ENCODE measurements at places on chromosomes 16 and 17.

DNA sequence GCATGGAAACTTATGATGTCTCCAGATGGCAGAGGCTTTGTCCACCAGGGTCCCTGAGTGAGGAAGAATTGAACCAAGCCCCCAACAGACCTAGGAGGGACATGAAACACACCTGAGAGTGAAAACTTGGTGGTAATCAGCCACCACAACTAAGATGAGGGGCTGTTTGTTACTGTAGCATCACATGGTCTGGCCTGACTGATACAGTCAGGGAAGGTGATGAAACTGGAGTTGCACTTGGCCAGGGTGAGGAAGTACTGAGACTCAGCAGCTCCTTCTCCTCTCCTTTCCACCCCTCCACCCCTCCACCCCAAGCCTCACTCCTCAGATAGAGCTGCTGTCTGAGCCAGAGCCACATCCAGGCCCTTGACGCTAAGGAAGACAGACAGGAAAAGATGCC is 37.2 kb downstream of the C16orf82 start:
- no peak for DNase-seq

DNA sequence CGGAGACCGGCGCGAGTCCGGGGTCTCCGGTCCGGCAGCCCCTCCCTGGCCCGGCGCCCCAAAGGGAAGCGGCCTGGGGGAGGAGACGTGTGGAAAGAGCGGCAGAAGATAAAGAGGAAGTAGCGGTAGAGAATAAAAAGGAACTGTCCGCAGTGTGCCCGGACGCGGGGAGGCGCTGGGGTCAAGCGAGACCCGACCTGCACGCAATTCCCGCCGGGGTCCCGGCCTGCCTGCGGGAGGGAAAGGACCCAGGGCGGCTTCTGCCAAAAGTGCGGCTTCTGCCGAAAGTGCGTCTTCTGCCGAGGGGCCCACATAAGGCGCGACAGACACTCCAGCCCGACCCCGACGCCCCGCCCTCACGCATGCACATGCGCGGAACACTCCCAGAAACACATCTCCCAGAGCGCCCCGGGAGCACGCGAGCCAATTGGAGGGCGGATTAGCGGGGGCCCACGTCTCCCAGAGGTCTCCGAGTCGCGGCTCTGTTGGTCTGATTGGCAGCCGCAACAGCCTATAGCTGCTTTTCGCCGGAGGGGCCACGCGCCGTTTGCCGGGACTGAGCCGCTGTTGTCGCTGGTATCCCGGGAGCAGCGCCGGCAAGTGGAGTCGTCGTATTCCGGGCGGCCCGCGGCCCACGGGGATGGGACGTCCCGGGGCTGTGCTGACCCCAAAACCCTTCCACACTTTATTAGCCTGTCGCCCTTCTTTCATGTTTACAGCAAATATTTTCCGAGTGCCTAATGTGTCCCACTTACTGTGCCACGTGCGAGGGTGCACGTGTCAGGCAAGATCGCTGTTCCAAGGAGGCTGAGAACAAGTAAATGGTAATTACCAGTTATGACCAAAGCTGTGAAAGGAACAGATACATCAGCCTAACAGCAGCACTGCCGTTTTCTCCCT is 8.0 kb upstream of the MEFV start:
- DNase-seq, result peak; percentile 92

GRCh38 chr17:35618628-35619027 is 31.5 kb downstream of the AP2B1 start:
- no peak for DNase-seq

DNA sequence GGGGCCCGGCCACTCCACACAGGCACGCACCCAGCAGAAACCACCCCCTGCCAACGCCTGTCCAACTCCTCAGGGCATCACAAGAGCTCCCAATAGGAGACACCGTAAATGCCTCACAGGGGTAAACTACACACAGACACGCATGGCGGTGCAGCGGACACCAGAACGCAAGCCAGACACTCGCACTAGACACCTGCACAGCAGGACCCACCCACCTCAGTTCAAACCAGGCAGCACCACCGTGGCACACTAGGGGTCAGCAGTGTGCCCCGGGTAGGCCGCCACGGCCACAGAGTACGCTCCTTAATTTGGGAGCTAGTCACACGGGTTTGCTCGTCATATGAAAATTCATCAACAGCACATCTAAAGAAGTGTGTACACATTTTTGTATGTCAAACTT is 3.4 kb downstream of the SLC38A10 start:
- peak; percentile 48 for DNase-seq

DNA sequence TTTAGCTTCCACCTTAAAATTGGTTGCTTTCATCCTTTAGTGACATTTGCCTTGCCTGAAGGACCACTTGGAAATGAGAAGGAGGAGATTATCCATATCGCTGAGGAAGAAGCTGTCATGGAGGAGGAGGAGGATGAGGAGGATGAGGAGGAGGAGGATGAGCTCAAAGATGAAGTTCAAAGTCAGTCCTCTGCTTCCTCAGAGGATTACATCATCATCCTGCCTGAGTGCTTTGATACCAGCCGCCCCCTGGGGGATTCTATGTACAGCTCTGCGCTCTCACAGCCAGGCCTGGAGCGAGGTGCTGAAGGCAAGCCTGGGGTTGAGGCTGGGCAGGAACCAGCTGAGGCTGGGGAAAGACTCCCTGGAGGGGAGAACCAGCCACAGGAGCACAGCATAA is 11.5 kb upstream of the TMEM106A start:
- DNase-seq, result no peak

DNA sequence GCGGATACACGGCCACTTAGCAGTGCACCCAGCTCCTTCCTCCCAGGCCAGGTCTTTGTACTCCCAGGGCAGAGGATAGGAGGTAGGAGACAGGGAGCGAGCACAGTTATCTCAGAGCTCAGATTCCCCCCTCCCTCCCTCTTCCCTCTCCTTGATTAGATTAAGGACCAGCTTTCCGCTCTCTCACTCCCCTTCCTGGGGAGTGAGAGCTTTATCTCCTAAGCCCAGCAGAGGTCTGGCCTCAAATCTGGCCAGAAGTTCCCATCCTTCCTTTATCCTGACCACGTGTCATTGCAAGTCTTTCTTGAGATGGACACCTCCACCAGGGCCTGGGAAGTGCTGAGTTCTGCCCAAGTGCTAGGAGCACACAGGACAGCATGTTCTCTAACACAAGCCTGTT is 5.1 kb downstream of the ARL4D start:
- DNase-seq, result no peak

GRCh38 chr16:17416461-17417311 is 54.1 kb downstream of the XYLT1 start:
- DNase-seq, result peak; percentile 3

DNA sequence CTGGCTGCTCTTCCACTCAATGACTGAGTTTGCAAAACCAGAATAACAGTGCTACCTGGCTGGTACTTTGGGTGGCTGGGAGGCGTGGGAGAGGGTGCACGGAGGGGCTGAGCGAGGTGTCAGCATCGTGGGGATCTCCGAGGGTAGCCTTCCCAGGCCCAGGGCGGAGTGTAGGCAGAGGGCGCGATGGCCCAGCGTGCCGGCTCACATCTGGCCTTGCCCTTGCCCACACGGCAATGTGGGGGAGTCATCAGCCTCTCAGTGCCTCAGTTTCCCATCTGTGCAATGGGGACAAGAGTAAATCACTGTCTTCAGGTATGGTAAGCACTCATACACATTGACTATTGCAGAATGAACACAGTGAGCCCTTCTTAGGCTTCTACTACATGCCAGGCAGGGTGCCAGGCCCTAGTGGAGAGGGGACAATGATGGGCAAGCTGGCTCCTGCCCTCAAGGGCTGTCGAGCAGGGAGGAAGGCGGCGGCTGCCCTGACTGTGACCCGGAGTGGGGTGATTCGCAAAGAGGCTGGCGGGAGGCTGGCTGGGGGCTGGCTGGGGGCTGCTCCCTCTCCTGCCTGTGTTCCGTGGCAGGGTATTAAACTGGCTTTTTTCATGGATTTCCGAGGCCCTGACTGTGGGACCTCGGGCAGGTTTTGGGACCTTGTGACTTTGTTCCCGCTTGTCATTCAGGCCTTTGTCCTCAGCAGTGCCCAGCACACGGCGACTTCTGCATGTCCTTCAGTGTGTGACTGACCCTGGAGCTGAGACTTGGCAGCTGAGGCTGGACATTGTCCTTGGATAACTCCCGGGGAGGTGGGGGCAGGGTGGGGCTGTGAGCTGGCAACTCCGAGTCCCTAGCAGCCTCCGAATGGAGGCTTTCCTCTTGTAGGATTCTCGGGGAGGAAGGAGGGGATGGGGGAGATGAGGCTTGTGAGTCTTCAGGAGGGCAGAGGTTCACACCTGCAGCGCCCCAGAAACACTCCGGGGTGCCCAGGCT is 243.1 kb downstream of the SEC14L1 start:
- DNase-seq, result no peak

- DNase-seq, result no peak
These were observed 559.1 kb downstream of the CDH13 start for GRCh38 chr16:83185902-83186301.

DNA sequence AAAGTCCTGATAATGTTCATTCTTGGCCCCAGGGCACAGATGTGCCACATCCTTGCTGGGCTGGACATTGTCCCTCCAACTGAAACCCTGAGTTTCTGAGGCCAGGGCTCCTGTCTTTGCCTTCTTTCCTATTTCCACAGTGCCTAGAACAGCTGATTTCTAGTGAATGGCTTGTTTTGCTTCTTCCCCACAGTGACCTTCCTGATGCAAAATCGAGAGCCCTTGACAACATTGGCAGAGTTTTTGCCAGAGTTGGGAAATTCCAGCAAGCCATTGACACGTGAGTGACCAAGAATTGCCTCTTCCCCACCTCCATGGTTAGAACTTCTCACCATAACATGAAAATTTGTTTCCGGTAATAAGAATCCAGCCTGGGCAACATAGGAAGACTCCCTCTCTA is 14.5 kb downstream of the ODAD4 start:
- no peak for DNase-seq

- DNase-seq, result no peak
These were observed 222.8 kb downstream of the RBFOX1 start for GRCh38 chr16:7555459-7555858.

DNA sequence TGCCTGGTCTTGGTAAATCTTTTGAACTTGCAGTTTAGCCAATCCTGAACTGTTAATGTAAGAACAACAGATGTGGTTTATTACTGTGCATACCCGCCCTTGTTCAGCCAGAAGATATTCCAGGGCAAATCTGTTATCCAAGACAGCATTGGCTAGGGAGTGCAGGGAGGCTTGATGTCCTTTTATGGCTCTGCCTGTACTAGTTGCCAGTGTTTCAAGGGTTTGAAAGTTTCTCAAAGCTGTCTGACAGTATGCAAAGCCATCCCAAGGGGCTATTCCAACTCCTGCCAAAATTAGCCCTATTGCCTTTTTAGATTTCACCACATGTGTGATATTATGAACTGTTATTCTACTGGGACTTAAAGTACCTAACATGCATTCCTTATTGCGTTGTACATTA is 30.1 kb downstream of the LCMT1 start:
- DNase-seq, result no peak

GRCh38 chr16:61432421-61432820 is 603.8 kb downstream of the CDH8 start:
- DNase-seq, result no peak

GRCh38 chr17:56510554-56511342 is 82.8 kb upstream of the NOG start:
- no peak for DNase-seq

GRCh38 chr17:59155439-59156177 is at the start of gene PRR11:
TSS of gene PRR11 (plus strand) at chr17:59155746. CDS start at chr17:59169753, 14,007 bp downstream.
- peak; percentile 76 for DNase-seq

GRCh38 chr16:88974080-88974915 is 2.7 kb downstream of the CBFA2T3 start:
- no peak for DNase-seq

- no peak for DNase-seq
These were observed 36.6 kb downstream of the GNAO1 start for GRCh38 chr16:56227936-56228335.

GRCh38 chr16:4389051-4389955 is 17.7 kb downstream of the VASN start:
- no peak for DNase-seq

DNA sequence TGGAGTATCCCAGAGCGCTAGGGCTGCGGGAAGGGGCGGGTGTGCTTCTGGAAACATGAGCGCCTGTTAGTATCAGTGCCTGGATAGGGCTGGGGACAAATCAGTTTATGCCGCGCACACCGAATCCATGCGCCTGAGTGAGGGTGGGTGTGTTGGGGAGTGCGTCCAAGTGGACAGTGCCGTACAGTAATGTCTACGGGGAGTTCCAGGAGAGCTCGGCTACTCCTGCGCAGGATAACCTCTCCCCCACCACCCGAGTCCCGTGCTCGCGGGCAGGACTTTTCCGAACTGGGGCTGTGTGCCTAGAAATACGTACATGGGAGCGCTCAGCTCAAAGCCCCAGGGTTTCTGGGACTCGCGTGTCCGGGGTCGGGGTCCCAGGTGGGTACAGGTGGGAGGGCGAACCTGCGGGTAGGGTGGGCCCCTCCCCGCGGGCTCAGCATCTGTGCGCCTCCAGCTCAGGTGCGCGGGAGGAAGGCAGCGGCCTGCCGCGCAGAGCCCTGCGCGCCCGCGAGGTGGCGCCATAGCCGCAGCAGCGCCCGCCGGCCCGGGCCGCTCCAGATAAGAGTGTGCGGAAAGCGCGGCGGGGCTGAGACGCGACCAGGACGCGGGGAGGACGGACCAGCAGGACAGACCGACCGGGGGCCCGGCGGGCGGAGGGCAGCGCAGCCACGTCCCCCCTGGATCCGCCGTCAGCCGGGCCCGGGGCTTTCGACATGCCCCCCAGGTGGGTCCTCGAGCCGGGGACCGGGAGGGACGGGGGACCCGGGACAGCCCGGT is at the start of gene HIC1:
HIC1 (plus strand) TSS at position 592 of the 780 bp plus-strand sequence. CDS start 1,588 bp downstream, outside the sequence.
- DNase-seq, result peak; percentile 46

All from stimulated activated CD8-positive, alpha-beta memory T cell treated with anti-CD3 and anti-CD28 coated beads, Interleukin-15, amount 100 ng/mL, for 1 hour (primary cell).